Activated naive CD4-positive, alpha-beta T cell treated with anti-CD3 and anti-CD28 coated beads for 36 hours (primary cell): ENCODE measurements at places on chromosomes 5 and 9.

DNA sequence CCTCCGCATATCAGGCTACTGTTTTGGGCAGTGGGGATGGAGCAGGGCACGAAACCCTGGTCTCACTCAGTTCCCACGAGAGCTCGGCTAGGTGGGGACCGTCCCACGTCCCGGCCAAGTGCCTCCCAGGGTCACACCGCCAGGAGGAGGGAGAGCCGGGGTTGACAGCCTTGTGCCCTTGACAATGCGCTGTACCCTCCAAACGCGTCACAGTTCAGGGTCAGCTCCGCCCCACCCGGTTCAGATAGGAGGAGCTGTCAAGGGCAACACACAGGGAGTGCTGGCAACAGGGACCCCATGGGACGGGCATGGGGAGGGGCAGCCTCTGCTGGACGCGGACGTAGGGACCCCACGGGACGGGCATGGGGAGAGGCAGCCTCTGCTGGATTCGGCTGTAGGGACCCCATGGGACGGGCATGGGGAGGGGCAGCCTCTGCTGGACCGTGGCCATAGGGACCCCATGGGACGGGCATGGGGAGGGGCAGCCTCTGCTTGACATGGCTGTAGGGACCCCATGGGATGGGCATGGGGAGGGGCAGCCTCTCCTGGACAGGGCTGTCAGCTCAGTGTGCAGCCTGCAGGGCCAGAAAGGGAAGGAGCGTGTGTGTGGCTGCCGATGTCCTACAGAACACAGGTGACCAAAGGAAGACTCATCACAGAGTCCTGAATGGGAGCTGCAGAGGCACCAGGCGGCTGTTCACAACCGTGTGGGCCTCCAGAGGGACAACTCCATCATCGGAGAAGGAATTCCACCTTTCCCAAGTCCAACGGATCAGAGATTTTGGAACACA is 29.4 kb downstream of the PNPLA7 start:
- DNase-seq, result no peak

- DNase-seq, result no peak
Measured at GRCh38 chr9:120402741-120403542, 177.0 kb downstream of the CDK5RAP2 start.

- no peak for DNase-seq
Measured at GRCh38 chr9:131214286-131214856, 61.9 kb downstream of the FAM78A start.

- no peak for DNase-seq
Measured at GRCh38 chr5:66348387-66349125, 204.5 kb downstream of the SREK1 start.

GRCh38 chr5:175861337-175862130 is 9.8 kb upstream of the CPLX2 start:
- no peak for DNase-seq

GRCh38 chr9:9847750-9848149 is 765.1 kb downstream of the PTPRD start:
- no peak for DNase-seq

- DNase-seq, result no peak
Measured at GRCh38 chr5:169542811-169543210, 40.8 kb upstream of the SPDL1 start.
